ENCODE measurements at places on chromosomes 3 and 15.
A peak's percentile ranks its signal among the peaks of the same experiment; 100 is the strongest.

DNA sequence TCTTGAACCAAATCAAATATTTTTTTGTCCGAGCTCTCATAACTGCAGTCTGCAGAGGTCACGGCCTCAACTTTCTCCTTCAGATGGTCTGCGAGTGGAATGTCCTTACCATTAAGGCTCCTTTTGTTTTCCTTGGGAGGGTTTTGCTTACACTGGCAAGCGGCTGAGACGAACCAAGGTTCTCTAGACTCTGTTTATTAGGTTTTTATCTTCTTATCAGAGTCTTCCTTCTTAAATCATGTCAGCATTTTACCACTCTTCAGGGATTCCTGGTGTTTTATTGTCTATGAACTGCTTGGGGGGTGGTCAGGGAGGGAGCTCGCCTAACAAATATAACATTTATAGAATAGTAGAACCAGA lies 773.7 kb upstream of the NR2F2 start:
- no peak for DNase-seq

- no peak for DNase-seq
Observed at GRCh38 chr3:105527949-105528348, 161.2 kb downstream of the ALCAM start.

- no peak for DNase-seq
Observed at GRCh38 chr3:139827833-139828232, 107.2 kb upstream of the CLSTN2 start.

DNA sequence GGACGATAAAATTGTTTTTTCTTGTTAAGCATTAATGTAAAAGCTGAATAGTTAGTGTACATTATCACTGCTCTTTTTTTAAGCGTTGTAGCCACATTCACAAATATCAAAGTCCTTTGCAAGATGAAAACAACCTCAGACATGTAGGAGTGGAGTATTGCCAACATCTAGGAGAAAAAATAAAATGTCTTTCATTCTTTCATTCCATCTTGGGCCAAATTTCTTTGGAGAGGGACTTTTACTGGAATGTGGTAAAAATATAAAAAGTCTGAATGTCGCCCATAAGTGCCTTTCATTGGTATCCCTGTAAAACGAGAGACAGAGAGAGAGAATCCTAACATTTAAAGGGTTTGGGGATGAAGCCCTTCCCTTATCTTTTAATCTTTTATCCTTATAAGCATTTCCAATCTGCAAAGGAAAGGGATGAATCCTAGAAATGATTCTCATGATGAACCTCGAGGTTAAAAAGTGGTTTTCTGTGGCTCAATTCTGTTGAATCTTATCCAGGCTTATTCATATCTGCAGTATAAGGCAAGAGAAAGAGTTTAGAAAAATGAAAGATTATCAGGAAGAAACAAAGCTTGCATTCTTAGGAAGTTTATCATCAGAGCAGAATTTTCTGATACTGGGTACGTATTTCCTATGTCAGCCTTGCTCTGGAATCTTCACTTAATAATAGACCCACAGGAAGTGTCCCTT lies 1031.7 kb downstream of the MCTP2 start:
- DNase-seq, result no peak

DNA sequence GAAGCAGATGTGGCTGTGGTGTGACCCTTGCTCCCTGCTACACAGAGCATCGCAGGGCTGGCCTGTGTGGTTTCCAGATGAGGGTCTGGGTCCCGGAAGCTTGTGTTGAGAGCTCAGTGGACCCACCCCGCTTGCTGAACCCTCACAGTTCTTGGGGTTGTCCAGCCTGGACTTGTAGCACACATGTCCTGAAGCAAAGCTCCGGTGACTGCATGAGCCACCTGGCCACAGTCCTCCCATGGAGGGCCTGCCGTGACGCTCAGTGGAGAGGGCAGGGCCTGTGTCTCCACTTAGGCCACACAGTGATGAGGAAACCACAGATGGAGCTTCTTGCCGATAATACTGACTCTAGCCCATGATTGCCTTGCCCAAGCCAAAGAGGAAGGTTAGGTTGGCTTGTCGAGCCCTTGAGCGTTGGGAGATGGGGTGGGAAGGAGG lies 62.6 kb downstream of the RGMA start:
- no peak for DNase-seq

DNA sequence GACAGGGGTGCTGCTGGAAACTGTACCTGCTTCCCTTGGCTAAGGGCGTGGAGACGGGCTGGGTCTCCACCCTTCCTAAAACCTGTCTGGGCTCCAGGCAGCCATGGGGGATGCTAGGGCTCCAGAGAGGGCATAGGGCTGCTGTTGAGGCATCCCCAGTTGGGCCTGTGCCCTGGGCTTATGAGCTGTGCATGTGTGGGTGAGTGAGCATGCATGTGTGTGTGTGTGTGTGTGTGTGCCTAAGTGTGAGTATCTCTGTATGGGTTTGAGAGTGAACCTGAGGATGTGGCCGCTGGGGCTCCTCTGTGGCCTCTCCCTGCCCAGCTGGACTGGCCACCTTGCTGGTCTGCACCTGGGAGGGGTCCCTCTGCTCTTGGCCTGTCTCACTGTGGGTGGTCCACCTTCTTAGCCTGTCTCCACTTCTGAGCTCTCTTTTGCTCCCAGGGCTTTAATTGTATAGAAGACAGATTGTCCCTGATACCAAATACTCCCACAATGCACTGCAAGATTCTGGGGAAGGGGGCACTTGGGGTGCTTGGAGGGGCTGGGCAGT lies 11.9 kb upstream of the TMEM115 start:
- no peak for DNase-seq

- no peak for DNase-seq
Observed at GRCh38 chr3:170055209-170055608, 17.4 kb downstream of the GPR160 start.

DNA sequence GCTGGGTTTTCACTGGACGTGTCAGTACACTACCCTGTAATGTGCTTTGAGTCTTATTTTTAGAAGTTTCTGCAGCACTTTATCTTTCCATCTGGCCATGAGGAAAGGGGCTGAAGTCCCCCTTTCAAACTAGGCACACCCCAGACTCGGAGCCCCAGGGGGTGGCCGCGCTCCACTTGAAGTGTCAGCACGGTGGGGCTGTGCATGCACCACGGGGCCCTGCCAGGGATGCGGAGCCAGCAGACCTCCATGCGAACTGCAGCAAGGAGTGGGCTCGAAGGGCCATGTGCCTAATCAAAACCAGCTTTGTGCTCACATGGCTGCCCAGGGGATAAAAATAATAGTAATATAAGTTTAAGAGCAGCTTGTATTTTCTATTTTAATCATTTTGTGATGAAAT lies 100.9 kb upstream of the HACD2 start:
- DNase-seq, result no peak

GRCh38 chr15:74438721-74439316 lies 5.1 kb upstream of the SEMA7A start:
- peak; percentile 79 for DNase-seq

- no peak for DNase-seq
Observed at GRCh38 chr3:170644711-170645110, 58.8 kb upstream of the SLC7A14 start.

GRCh38 chr3:143597774-143598652 lies 250.3 kb downstream of the SLC9A9 start:
- DNase-seq, result no peak

Data from nephron progenitor cell (in vitro differentiated cells).